CD8-positive, alpha-beta T cell (primary cell): ENCODE measurements at places on chromosomes 6 and 20. TPM values are rescaled to one million over a fixed set of nuclear protein-coding genes. Genes with fewer than 3 reads are reported as not detected.
A peak's percentile ranks its signal among the peaks of the same experiment; 100 is the strongest.

GFOD1 gene
- 7.6 TPM for total RNA-seq

TOX2 gene
- total RNA-seq: 1.7 TPM

LGSN gene
- total RNA-seq: not detected

MTRF1L gene
- 13.4 TPM for total RNA-seq

IL20RA gene
- total RNA-seq: not detected

STMND1 gene
- total RNA-seq: not detected

PRDM13 gene
- not detected for total RNA-seq

ERVFRD-1 gene
- not detected for total RNA-seq

MCCD1 gene
- not detected for total RNA-seq

LPA gene
- not detected for total RNA-seq

HTR1B gene
- total RNA-seq: not detected

C20orf202 gene
- not detected for total RNA-seq

TINAG gene
- total RNA-seq: not detected

PCSK2 gene
- not detected for total RNA-seq

GRCh38 chr6:157456524-157456829 is 75.5 kb downstream of the ZDHHC14 start:
- DNase-seq: no peak

DNA sequence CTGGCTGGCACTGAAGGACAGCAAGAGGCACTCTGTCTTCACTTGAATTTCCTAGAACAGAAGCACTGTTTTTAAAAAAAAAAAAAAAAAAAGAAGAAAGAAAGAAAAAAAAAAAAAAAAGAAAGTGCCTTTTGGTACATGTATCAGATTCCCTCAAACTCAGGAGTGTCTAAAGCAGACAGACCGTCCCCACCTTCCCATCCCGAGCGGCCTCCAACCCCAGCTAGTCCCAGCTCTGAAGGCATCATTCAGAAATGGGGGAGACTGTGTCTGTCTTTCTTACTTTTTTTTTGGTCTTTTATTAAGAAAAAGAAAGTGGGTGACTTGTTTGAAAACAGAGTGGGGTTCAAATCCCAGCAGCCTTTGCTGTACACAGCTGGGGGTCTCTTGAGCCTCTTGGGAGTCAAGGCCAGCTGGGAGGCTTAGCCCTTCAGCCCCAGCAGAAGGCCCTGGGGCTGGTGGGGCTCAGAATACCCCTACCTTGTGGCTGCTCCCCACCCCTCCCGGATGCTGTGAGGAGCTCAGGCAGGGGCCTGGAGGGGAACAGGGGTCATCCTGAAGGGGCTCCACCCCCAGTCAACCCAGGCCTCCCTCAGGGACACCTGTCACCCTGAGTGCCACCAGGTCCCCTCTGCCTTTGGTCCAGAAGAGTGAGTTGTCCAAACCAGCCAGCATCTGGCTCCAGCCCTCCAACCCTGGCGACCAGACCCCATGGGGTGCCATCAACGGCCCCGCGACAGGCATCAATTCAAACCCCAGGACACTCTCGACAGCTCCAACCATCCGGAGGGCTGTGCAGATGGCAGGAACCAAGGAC is 128.3 kb downstream of the TAF4 start:
- no peak for DNase-seq

GRCh38 chr20:17849901-17850683 is 118.5 kb downstream of the SNX5 start:
- no peak for DNase-seq

DNA sequence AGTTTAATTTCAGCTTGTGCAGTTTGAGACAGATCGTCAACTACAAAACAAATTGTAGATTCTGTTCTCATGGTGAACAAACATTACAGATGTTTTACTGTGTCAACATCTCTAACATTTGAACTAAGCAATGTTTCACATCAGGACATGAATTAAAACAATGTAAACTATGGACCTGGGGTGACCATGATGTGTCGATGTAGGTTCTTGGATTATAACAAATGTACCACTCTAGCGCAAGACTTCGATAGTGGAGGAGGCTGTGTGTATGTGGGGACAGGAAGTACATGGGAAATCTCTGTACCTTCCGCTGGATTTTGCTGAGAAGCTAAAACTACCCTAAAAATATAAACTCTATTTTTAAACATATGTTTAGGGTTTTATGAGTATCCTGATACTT is 17.1 kb downstream of the HIVEP2 start:
- no peak for DNase-seq

- DNase-seq: no peak
These were observed 68.8 kb downstream of the EYS start for GRCh38 chr6:65638047-65638831.

DNA sequence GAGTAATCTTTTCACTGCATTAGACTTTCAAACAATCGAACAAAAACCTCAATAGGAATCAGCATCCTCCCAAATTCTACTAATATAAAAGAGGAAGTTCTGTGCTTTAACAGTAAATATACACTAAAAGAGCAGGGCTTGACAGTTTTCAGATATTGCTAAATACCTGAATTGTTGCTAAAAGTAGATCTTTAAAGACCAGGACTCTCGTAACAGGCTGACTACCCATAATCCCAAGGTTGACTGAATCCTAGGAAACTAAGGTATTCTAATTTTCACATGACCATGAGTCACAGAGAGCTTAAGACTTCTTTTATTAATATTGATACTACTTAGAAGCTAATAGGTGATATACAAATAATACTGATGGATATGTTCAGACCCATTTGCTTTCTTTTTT is 10.1 kb downstream of the CD164 start:
- DNase-seq: no peak

GRCh38 chr6:13164291-13164690 is 164.0 kb downstream of the TBC1D7 start:
- DNase-seq: no peak

- peak; percentile 81 for DNase-seq
These were observed 89.1 kb upstream of the CLDN20 start for GRCh38 chr6:155174576-155175211.

GRCh38 chr20:34639755-34640222 is 37.1 kb downstream of the PIGU start:
- DNase-seq: no peak

DNA sequence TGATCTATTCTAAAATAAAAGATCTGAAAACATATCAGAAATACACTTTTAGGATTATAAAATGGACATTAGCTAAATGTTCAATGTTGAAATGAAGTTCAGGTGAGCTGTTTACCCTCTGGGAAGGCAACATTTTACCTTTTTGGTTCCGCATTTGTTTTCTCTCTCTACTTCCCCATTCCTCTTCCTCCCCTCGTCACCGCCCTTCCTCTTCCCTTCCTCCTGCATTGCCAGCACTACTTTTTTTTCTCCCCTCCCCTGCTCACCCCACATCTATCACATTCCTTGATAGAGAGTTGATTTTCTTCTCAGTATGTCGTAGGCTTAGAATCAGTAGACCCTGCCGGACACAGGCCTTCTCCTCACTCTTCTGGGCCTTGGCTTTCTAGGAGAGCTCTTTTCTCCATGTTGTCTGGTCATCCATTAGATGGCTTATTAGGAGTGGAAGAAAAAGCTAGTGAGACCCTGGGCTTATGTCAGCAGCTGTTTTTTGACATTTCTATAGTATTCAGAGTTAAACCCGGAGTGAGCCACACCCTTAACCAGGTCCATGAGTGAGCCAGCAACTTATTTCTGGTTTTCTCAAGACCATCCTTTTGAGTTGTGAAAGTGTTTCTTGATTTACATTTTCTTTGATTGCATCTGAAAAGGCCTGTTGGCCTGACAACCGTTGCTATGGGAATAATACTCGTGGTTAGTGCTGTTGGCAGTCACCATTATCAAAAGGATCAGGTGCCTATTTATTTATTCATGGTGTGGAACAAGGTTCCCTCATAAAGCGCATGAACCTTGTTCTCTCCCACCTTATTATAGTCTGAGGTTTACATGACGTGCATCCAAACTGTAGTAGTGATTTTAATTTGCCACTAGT is 90.9 kb downstream of the DTD1 start:
- DNase-seq: no peak

DNA sequence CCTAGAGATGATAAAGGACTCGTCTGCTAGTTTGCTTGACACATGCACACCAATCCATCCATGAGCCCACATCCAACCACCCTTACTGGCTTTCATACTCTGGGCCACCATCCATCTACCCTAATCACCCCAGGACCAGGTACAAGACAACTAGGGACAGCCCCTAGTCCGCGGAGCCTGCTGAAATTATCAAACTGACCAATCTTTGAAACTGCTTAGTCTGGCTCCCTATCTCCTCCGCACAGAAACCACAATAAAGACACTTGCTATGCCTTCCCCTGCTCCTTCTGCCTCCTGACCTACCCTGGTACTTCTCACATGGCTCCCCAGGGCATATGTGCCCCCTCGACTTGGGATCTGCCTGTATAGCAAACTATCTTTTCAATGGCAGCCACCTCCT is 33.1 kb downstream of the PXDC1 start:
- DNase-seq: no peak

- no peak for DNase-seq
These were observed 54.0 kb upstream of the IPCEF1 start for GRCh38 chr6:154410619-154411072.

- no peak for DNase-seq
These were observed 704.2 kb upstream of the MAP3K7 start for GRCh38 chr6:91291071-91291470.

DNA sequence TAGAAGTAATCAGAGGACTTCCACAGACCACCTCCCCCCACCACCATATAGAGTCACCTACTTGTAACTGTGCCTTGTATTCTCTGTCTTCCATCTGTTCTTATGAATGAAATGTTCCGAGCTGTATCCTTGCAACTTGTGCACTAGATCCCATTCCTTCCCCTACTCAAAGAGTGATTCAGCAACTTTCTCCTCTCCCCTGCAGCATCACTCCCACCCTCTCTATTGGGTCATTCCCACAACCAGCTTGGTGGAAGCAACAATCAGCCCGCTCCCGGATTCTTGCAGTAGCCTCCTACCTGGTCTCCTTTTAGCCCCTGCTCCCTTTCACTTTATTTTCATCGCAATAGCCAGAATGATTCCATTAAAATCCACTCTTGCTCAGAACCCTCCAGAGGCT is 34.9 kb upstream of the REV3L start:
- DNase-seq: no peak

DNA sequence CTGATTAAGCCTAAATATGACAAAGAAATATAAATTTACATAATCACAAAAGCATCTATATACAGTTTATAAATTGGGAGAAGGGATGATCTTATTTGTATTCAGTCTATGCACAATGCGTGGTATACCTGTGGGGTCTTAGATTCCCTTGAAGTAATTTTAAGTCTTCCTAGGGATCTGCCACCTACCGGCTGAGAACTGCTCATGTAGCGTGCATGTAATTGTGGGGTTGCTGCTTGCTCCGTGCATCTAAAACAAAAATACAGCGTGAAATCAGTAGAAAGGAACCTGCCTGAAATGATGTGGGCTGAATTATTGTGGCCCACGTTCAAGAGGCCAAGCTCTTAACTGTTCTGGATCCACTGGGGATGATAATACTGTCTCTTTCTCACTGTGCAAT is 187.3 kb downstream of the MBOAT1 start:
- no peak for DNase-seq

DNA sequence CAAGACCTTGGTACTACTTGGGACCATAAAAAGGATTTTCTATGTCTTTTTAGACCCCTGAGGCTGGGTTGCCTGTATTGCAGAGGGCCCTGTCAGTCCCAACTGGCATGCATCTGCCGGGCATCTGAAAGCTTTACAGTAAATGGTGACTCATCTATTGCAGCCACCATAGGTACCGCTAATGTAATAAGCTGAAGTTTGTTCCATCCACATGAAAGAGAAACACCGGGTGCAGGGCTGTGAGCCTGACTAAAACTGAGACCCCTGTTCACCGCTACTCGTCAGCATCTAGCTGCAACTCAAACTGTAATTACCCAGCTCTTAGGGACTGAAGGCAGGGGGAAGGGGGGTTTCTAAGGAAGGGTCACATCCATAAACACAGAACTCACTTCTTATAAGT is 49.5 kb downstream of the TRERF1 start:
- peak; percentile 65 for DNase-seq

- no peak for DNase-seq
These were observed 43.1 kb downstream of the ALDH5A1 start for GRCh38 chr6:24537771-24538385.

DNA sequence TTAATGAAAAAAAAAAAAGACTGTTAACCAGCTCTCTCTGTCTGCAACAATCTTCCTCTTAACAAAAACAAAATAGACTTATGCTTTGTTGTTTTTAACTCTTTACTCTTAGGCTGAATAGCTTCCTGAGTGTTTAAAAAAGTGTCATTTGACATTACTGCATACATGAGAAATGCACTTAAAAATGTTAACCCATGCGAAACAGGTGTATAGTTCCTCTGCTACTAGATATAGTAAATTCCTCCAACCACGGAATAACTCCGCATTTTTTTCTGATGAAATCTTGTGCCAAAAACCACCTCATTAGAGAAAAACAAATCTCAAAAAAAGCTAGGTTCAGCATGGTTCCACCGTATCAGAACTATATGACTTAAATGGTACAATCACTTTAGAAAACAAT is 426.0 kb downstream of the ADGRB3 start:
- DNase-seq: no peak

DNA sequence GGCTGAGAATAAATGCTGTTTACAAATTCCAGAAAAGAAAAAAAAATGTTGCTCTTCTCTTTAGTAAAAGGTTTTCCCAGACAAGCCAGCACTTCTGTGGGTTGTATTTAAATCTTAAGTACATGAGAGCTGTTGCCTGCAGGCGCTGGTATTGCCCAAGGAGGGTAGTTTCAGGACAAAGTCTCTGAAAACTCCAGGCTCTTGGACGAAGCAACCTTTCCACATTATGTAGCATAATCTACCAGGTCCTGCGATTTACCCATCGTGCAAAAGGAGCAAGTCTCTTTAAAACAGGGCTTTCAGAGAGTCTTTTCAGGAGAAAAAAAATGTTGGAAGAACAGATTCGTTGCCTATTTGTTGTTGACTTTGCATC is 65.6 kb downstream of the PLG start:
- no peak for DNase-seq

DNA sequence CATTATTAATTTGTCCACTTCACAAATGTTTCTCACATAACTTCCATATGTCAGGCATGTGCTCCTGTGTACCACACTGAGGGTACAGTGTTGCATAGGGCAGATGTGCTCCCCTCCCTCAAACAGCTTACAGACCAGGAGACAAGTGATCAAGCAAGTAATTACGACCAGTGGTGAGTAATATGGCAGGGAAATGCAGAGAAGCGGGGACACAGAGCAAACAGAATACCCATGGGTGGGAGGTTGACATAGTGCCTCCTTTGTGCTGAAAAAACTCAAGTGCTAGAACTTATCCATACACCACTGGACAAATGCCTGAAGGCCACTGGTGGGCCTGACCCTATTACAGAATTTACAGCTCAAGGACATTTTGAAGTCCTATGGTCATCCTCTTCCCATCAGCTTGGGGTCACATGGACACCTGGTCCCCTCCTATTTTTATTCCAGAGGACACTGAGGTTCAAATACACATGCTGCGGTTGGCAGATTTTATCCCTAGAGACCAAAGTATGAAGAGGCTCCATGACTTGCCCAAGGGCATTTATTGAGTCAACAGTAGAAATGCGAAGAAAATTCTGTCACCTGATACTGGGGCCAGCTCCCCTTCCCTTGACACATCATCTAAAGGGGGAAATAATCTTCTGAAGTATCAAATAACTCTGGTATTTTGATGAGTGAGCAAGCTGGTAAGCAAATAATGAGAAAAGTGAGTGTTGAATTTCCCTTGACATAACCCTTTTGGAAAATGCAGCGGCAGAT is 116.6 kb downstream of the QRSL1 start:
- DNase-seq: no peak

- no peak for DNase-seq
These were observed 67.9 kb upstream of the BTN3A2 start for GRCh38 chr6:26296857-26297648.
